ENCODE measurements at places on chromosomes 1 and 21.

GRCh38 chr1:2300851-2301606 is 72.9 kb downstream of the SKI start:
- DNase-seq, result peak; percentile 84

DNA sequence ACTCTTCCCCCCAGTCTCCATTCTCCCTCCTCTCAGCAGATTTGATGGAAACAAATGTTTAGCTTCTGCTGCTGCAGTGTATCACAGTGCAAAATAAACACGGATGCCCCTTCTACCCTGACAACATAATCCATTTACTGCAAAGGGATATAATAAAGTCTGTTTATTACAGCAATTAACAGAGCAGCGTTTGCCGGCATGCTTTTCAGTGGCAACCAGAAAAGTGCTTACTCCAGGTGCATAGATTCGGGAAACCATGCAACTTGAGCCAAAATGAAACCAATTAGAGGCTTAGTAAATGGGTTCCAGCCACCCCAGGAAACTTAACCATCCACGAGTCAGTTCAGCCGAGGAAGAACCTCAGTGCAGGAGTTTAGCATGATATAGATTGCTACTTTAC is 12.9 kb upstream of the LEMD1 start:
- no peak for DNase-seq

GRCh38 chr1:111825217-111825616 is 69.5 kb downstream of the DDX20 start:
- no peak for DNase-seq

- DNase-seq, result no peak
These were observed 238.1 kb upstream of the OLFM3 start for GRCh38 chr1:102234753-102235359.
